ENCODE measurements at places on chromosomes 1 and 21. TPM values are rescaled to one million over a fixed set of nuclear protein-coding genes. Genes with fewer than 3 reads are reported as not detected.

Gene ZNF593OS
- total RNA-seq = 4.2 TPM

GRCh38 chr1:28756846-28757245, 20.1 kb downstream of the YTHDF2 start:
- DNase-seq = no peak

GRCh38 chr1:207256869-207257268, 64.6 kb upstream of the CD55 start:
- no peak for DNase-seq

- no peak for DNase-seq
These were observed 23.5 kb downstream of the CNN3 start for GRCh38 chr1:94903280-94904009.

GRCh38 chr1:2998503-2999100, 22.7 kb upstream of the ACTRT2 start:
- DNase-seq = no peak
